ENCODE measurements at places on chromosomes 2 and 18. TPM values are rescaled to one million over a fixed set of nuclear protein-coding genes. Genes with fewer than 3 reads are reported as not detected.

Gene BOLL
- total RNA-seq: not detected

Gene SCN2A
- total RNA-seq: 0.43 TPM

Gene DNAJC5G
- not detected for total RNA-seq

Gene ANKRD30BL
- total RNA-seq: not detected

Gene REG3G
- not detected for total RNA-seq

Gene KIAA2012
- under 0.01 TPM for total RNA-seq

Gene MITD1
- 25.7 TPM for total RNA-seq

Gene RGPD3
- 0.09 TPM for total RNA-seq

Gene SLC9A2
- total RNA-seq: not detected

Gene SNTG2
- not detected for total RNA-seq

Gene RNF25
- total RNA-seq: 32.0 TPM

Gene KIF1A
- not detected for total RNA-seq

Gene MSTN
- 0.09 TPM for total RNA-seq

Gene CXCR2
- total RNA-seq: not detected

Gene LHCGR
- total RNA-seq: not detected

Gene DAW1
- 0.55 TPM for total RNA-seq

Gene TEX51
- not detected for total RNA-seq

Gene IL1B
- total RNA-seq: 54.3 TPM

Gene TLX2
- total RNA-seq: not detected

Gene SCG2
- 3.3 TPM for total RNA-seq

Gene MBP
- 43.8 TPM for total RNA-seq

Gene DUSP19
- 3.8 TPM for total RNA-seq

Gene ITGB6
- total RNA-seq: not detected

Gene TEKT4
- total RNA-seq: not detected

Gene ATRAID
- total RNA-seq: 247 TPM

Gene XIRP2
- total RNA-seq: not detected

Gene IL18R1
- 1.5 TPM for total RNA-seq

Gene FOXD4L1
- 0.09 TPM for total RNA-seq

Gene EGR4
- not detected for total RNA-seq

Gene SLC19A3
- 2.1 TPM for total RNA-seq

Gene FLACC1
- 0.74 TPM for total RNA-seq

Gene SLC4A3
- 2.1 TPM for total RNA-seq

Gene UNC80
- not detected for total RNA-seq

Gene NT5C1B
- total RNA-seq: not detected

Gene ABCG5
- total RNA-seq: not detected

Gene PSMA8
- total RNA-seq: not detected

Gene SRD5A2
- not detected for total RNA-seq

Gene CCDC102B
- 45.7 TPM for total RNA-seq

Gene PCARE
- total RNA-seq: not detected

Gene SEH1L
- 41.1 TPM for total RNA-seq

Gene EXOC6B
- total RNA-seq: 26.7 TPM

Gene CRYGD
- not detected for total RNA-seq

Gene MARCHF7
- 75.7 TPM for total RNA-seq

Gene C2orf15
- not detected for total RNA-seq

Gene HOXD10
- total RNA-seq: 0.18 TPM

Gene CABYR
- 3.6 TPM for total RNA-seq

Gene MARCHF4
- total RNA-seq: 0.28 TPM

Gene TMEM198
- total RNA-seq: 1.3 TPM

Gene CDH2
- total RNA-seq: 33.7 TPM

Gene SPR
- total RNA-seq: 23.5 TPM

Gene WIPF1
- 9.9 TPM for total RNA-seq

Gene C1QL2
- not detected for total RNA-seq

Gene MOGAT1
- not detected for total RNA-seq

Gene CD28
- under 0.01 TPM for total RNA-seq

Gene NEMP2
- total RNA-seq: 6.0 TPM

Gene CCBE1
- 21.7 TPM for total RNA-seq

Gene LRATD1
- total RNA-seq: 0.09 TPM
